ENCODE measurements at places on chromosomes 1 and 21. TPM values are rescaled to one million over a fixed set of nuclear protein-coding genes. Genes with fewer than 3 reads are reported as not detected.

CNR2 gene
- not detected for total RNA-seq

TMPRSS15 gene
- total RNA-seq, result 0.07 TPM

VAV3 gene
- total RNA-seq, result 44.4 TPM

SH2D1B gene
- total RNA-seq, result not detected

- H3K27ac ChIP-seq, result no peak overlapping the region
- no peak for DNase-seq
- no peaks in the 10 kb centered on the region for H3K36me3 ChIP-seq
- H3K4me1 ChIP-seq, result no peaks in the 10 kb centered on the region
- no peaks in the 10 kb centered on the region for H3K27me3 ChIP-seq
Measured at GRCh38 chr1:119314001-119314796, 54.4 kb upstream of the HAO2 start.

DNA sequence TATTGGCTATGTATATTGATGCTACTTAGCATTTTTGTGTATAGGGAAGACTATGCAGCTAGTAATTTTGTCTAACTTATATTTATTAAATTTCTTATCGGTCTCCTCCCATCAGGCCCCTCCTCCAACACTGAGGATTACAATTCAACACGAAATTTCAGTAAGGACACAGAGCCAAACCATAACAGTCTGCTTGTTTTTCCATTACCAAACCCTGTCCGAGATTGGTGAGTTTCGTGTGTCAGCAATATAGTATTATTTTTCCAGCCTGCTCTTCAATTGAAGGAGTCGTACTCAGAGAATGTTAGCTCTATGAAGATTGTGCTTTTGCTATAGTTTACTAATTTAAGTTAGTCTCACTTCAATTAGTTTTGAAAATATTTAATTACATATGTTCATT is 1495.3 kb downstream of the MRPL39 start:
- no peaks in the 10 kb centered on the region for H3K36me3 ChIP-seq
- no peak overlapping the region for H3K4me3 ChIP-seq
- no peaks in the 10 kb centered on the region for H3K4me1 ChIP-seq
- no peak overlapping the region for H3K27ac ChIP-seq
- H3K27me3 ChIP-seq, result no peaks in the 10 kb centered on the region

GRCh38 chr1:10759413-10760200 is 36.8 kb downstream of the CASZ1 start:
- peak; percentile 80 for DNase-seq
- peak overlapping the region; percentile 88 for H3K27ac ChIP-seq
- peaks cover 26% of the 10 kb centered on the region for H3K4me1 ChIP-seq
- no peaks in the 10 kb centered on the region for H3K36me3 ChIP-seq
- no peaks in the 10 kb centered on the region for H3K27me3 ChIP-seq

Data from hepatocyte (in vitro differentiated cells).